SJCRH30 (cell line): ENCODE measurements at places on chromosomes 3 and 15. TPM values are rescaled to one million over a fixed set of nuclear protein-coding genes. Genes with fewer than 3 reads are reported as not detected.

DNA sequence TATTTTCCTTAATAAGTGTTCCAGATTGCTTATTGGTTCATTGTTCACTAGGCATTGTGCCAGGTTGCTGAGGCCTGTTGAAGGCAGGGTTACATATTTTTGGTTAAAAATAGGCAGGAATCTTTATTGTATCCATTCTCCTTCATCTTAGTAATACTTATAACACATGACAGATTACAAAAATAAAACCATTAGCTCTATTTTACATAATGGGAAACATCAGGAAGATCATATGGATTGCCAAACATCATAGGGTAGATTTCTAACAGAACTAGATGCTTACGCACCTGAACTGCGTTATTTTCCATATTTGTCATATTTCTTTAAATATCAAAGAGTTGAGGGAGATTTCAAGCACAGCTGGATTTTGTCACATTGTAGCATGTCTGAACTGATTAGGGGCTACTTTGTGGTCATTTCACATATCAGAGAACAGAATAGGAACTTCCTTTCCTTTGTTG lies 462.9 kb upstream of the SGO1 start:
- no peak overlapping the region for H3K27ac ChIP-seq
- no peak for DNase-seq
- H3K36me3 ChIP-seq = no peaks in the 10 kb centered on the region
- no peak overlapping the region for H3K4me3 ChIP-seq
- no peaks in the 10 kb centered on the region for H3K27me3 ChIP-seq

DNA sequence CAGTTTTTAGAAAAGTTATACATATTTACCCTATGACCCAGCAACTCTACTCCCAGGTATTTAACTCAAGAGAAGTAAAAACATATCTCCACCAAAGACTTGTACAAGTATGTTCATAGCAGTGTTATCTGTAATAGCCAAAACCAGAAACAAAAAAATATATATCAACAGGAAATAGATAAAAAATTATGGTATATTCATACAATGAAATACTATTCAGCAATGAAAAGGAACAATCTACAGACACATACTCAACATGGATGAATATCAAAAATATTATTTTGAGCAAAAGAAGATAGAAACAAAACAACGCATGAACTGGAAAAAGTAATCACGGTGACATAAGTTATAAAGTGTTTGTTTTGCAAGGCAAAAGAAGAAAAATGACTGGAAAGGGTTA lies 72.4 kb downstream of the VPS13C start:
- H3K36me3 ChIP-seq = peaks cover 22% of the 10 kb centered on the region
- H3K27me3 ChIP-seq = no peaks in the 10 kb centered on the region
- no peak overlapping the region for H3K4me3 ChIP-seq
- no peak overlapping the region for H3K27ac ChIP-seq
- DNase-seq = no peak
- no peaks in the 10 kb centered on the region for H3K4me1 ChIP-seq

GRCh38 chr3:48711727-48712126 lies 5.3 kb downstream of the IP6K2 start:
- H3K27ac ChIP-seq = no peak overlapping the region
- H3K36me3 ChIP-seq = peaks cover 47% of the 10 kb centered on the region
- H3K4me3 ChIP-seq = no peak overlapping the region

GRCh38 chr15:91268510-91268909 lies 168.5 kb downstream of the SV2B start:
- peak; percentile 29 for DNase-seq
- H3K27me3 ChIP-seq = no peaks in the 10 kb centered on the region
- no peaks in the 10 kb centered on the region for H3K4me1 ChIP-seq

GRCh38 chr3:32910954-32911353 lies 40.5 kb upstream of the CCR4 start:
- no peaks in the 10 kb centered on the region for H3K36me3 ChIP-seq
- H3K27ac ChIP-seq = no peak overlapping the region
- H3K4me1 ChIP-seq = no peaks in the 10 kb centered on the region

- H3K27me3 ChIP-seq = no peaks in the 10 kb centered on the region
- H3K4me3 ChIP-seq = no peak overlapping the region
- H3K4me1 ChIP-seq = no peaks in the 10 kb centered on the region
- no peaks in the 10 kb centered on the region for H3K36me3 ChIP-seq
- no peak for DNase-seq
- H3K27ac ChIP-seq = no peak overlapping the region
Measured at GRCh38 chr3:72112435-72112834, 327.5 kb upstream of the PROK2 start.

GRCh38 chr3:114496466-114496865 lies 202.6 kb downstream of the TIGIT start:
- DNase-seq = no peak
- H3K4me1 ChIP-seq = peaks cover 31% of the 10 kb centered on the region
- H3K36me3 ChIP-seq = no peaks in the 10 kb centered on the region
- no peak overlapping the region for H3K4me3 ChIP-seq
- H3K27ac ChIP-seq = no peak overlapping the region

GRCh38 chr3:7759630-7760029 lies 742.0 kb upstream of the LMCD1 start:
- no peak for DNase-seq
- H3K4me1 ChIP-seq = no peaks in the 10 kb centered on the region
- no peak overlapping the region for H3K27ac ChIP-seq
- 0 out of 2 replicates have a peak, but pooled peaks cover 3% of the 10 kb centered on the region for H3K27me3 ChIP-seq
- H3K4me3 ChIP-seq = no peak overlapping the region
- H3K36me3 ChIP-seq = no peaks in the 10 kb centered on the region

GRCh38 chr3:38649500-38650247 lies at the start of gene SCN5A:
SCN5A (minus strand) TSS chr3:38649687; CDS start chr3:38633307, 16,380 bp downstream.
- H3K4me3 ChIP-seq = peak within 1 kb of the TSS; percentile 72
- no peaks in the 10 kb centered on the region; the same call in 1 of the 2 replicates for H3K4me1 ChIP-seq
- DNase-seq = peak; percentile 68
- no peaks in the 10 kb centered on the region for H3K36me3 ChIP-seq
- peak within 1 kb of the TSS; percentile 32; the same call in 1 of the 2 replicates for H3K27ac ChIP-seq

- H3K4me1 ChIP-seq = peaks cover 12% of the 10 kb centered on the region
- H3K36me3 ChIP-seq = no peaks in the 10 kb centered on the region
- peak; percentile 86 for DNase-seq
- no peaks in the 10 kb centered on the region for H3K27me3 ChIP-seq
- H3K4me3 ChIP-seq = peak overlapping the region; percentile 88
Measured at GRCh38 chr3:169147238-169148008, 516.1 kb downstream of the MECOM start.

- no peaks in the 10 kb centered on the region for H3K27me3 ChIP-seq
- H3K36me3 ChIP-seq = no peaks in the 10 kb centered on the region
- no peak overlapping the region for H3K4me3 ChIP-seq
- no peak overlapping the region for H3K27ac ChIP-seq
- H3K4me1 ChIP-seq = peaks cover 6% of the 10 kb centered on the region
Measured at GRCh38 chr3:65927576-65927975, 111.1 kb downstream of the MAGI1 start.

- H3K4me3 ChIP-seq = no peak overlapping the region
- no peak overlapping the region for H3K27ac ChIP-seq
- peaks cover 10% of the 10 kb centered on the region for H3K4me1 ChIP-seq
- no peak for DNase-seq
- no peaks in the 10 kb centered on the region for H3K27me3 ChIP-seq
- no peaks in the 10 kb centered on the region for H3K36me3 ChIP-seq
Measured at GRCh38 chr15:29826908-29827820, 4.9 kb upstream of the TJP1 start.

GRCh38 chr3:41431386-41431785 lies 232.1 kb downstream of the CTNNB1 start:
- H3K4me1 ChIP-seq = peaks cover 4% of the 10 kb centered on the region; the same call in 1 of the 2 replicates
- H3K27ac ChIP-seq = no peak overlapping the region
- H3K4me3 ChIP-seq = no peak overlapping the region
- no peaks in the 10 kb centered on the region for H3K27me3 ChIP-seq

- no peak for DNase-seq
- no peaks in the 10 kb centered on the region for H3K4me1 ChIP-seq
- H3K27ac ChIP-seq = no peak overlapping the region
- H3K4me3 ChIP-seq = no peak overlapping the region
Measured at GRCh38 chr15:43085921-43086320, 19.9 kb downstream of the UBR1 start.

- no peak overlapping the region for H3K4me3 ChIP-seq
- H3K36me3 ChIP-seq = no peaks in the 10 kb centered on the region
- no peak for DNase-seq
- no peaks in the 10 kb centered on the region for H3K27me3 ChIP-seq
Measured at GRCh38 chr15:72464251-72464650, 9.9 kb upstream of the ARIH1 start.

- H3K27ac ChIP-seq = no peak within 1 kb of the TSS
- H3K36me3 ChIP-seq = no peaks in the 10 kb centered on the region
- DNase-seq = no peak
- no peak within 1 kb of the TSS for H3K4me3 ChIP-seq
- no peaks in the 10 kb centered on the region for H3K27me3 ChIP-seq
Measured at GRCh38 chr3:98763076-98763475, at the start of gene ST3GAL6. ST3GAL6 (plus strand) TSS chr3:98763340; CDS start chr3:98768441, 5,101 bp downstream.

GRCh38 chr3:61239871-61240270 lies 11.4 kb downstream of the FHIT start:
- no peaks in the 10 kb centered on the region for H3K36me3 ChIP-seq
- no peaks in the 10 kb centered on the region for H3K4me1 ChIP-seq
- DNase-seq = peak; percentile 37
- no peak overlapping the region for H3K27ac ChIP-seq
- H3K27me3 ChIP-seq = no peaks in the 10 kb centered on the region

- DNase-seq = no peak
- no peak overlapping the region for H3K4me3 ChIP-seq
- 0 out of 2 replicates have a peak, but pooled peaks cover under 1% of the 10 kb centered on the region for H3K36me3 ChIP-seq
- no peak overlapping the region for H3K27ac ChIP-seq
Measured at GRCh38 chr3:99872923-99873254, 55.2 kb downstream of the CMSS1 start.

DNA sequence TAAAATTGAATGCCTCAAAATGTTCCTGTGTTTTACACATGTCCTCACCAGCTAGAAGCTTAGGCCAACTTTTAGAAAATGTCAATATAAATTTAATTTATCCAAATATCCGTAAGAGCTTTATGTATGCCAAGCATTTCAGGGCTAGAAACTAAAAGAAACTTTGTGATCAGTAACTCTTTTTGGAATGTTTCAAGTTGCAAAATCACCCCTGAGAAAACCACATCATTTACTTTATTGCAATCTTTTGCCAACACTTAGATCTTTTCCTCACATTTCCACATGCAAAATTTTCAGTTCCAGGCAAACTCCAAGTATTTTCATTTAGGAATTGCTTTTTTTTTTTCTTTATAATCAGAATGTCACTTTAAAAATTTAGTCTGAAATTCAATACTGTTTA lies 20.1 kb upstream of the IGF1R start:
- no peak overlapping the region for H3K4me3 ChIP-seq
- H3K27ac ChIP-seq = no peak overlapping the region
- no peaks in the 10 kb centered on the region for H3K27me3 ChIP-seq
- no peaks in the 10 kb centered on the region for H3K36me3 ChIP-seq
- H3K4me1 ChIP-seq = no peaks in the 10 kb centered on the region

DNA sequence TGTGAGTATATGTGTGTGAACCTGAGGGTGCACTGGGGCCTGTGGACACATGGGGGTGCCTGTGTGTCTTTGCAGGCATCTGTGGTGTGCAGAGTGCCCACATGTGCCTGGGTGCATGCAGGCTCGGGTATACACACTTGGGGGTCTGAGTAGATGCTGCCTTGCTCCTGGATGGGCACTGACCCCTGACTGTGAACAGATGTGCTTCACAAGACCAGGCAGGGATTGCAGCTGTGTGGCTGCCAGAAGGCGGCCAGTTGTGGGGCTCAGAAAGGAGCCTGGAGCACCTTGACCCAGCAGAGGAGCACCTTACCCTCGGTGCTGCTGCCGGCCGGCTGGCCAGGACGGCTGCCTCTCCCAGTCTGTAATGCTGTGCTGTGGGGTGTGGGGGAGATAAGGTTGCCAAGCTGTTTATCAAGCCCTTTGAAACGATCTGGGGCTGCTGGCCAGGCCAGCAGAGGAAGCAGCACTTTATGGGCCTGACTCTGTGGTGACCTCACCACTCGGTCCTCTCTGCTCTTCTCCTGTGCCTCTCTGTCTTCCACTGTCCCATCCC lies 55.5 kb upstream of the MRPS22 start:
- H3K4me1 ChIP-seq = no peaks in the 10 kb centered on the region
- DNase-seq = no peak
- H3K4me3 ChIP-seq = no peak overlapping the region
- no peaks in the 10 kb centered on the region for H3K36me3 ChIP-seq
- H3K27me3 ChIP-seq = peaks cover 7% of the 10 kb centered on the region; the same call in 1 of the 2 replicates

- no peaks in the 10 kb centered on the region for H3K36me3 ChIP-seq
- H3K4me1 ChIP-seq = no peaks in the 10 kb centered on the region
- no peak for DNase-seq
- H3K27me3 ChIP-seq = no peaks in the 10 kb centered on the region
Measured at GRCh38 chr3:108389372-108389771, 93.0 kb downstream of the HHLA2 start.

DNA sequence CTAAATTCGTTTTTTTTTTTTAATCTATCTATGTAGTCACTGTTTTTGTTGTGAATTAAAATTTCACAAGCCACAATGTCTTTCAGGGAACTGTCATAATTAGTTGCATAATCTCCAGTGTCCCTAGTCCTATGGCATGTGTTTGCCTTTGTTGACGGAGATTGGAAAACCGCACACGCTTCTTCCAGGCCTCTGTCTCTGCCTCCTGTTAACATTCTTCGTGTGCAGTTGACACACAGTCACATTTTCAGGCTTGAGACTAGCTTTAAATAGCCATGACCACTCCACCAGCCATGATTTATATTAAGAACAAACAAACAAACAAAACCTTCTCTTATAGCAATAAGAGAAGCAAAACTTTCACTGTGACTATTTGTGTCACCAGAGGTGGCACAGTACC lies 139.8 kb downstream of the DUT start:
- no peaks in the 10 kb centered on the region for H3K27me3 ChIP-seq
- DNase-seq = no peak
- peaks cover 44% of the 10 kb centered on the region for H3K36me3 ChIP-seq
- H3K27ac ChIP-seq = no peak overlapping the region
- H3K4me1 ChIP-seq = peaks cover 5% of the 10 kb centered on the region; the same call in 1 of the 2 replicates
- H3K4me3 ChIP-seq = no peak overlapping the region

- no peaks in the 10 kb centered on the region for H3K36me3 ChIP-seq
- no peak overlapping the region for H3K27ac ChIP-seq
- no peak for DNase-seq
Measured at GRCh38 chr3:156860873-156861272, 34.7 kb downstream of the LEKR1 start.

GRCh38 chr3:180979961-180980360 lies 9.6 kb downstream of the DNAJC19 start:
- no peaks in the 10 kb centered on the region for H3K27me3 ChIP-seq
- DNase-seq = no peak
- H3K4me1 ChIP-seq = no peaks in the 10 kb centered on the region
- peaks cover 33% of the 10 kb centered on the region for H3K36me3 ChIP-seq

Gene FBXO40
- 0.02 and 0.03 TPM in 2 replicates for total RNA-seq

Gene FBLN2
- total RNA-seq = not detected in 2 replicates

Gene TMEM43
- total RNA-seq = 66.4 and 68.7 TPM in 2 replicates

Gene CYP8B1
- total RNA-seq = not detected in 2 replicates

Gene DLEC1
- not detected in 2 replicates for total RNA-seq

Gene ADAMTS7
- 2.0 and 2.4 TPM in 2 replicates for total RNA-seq

Gene TMEM158
- total RNA-seq = 0.26 and 0.63 TPM in 2 replicates
